Stimulated activated CD4-positive, alpha-beta T cell treated with anti-CD3 and anti-CD28 coated beads, Interleukin-15, amount 100 ng/mL, for 24 hours (primary cell): ENCODE measurements at places on chromosomes 1 and 21.

GRCh38 chr1:53763911-53764310 lies 24.9 kb upstream of the GLIS1 start:
- DNase-seq: no peak

DNA sequence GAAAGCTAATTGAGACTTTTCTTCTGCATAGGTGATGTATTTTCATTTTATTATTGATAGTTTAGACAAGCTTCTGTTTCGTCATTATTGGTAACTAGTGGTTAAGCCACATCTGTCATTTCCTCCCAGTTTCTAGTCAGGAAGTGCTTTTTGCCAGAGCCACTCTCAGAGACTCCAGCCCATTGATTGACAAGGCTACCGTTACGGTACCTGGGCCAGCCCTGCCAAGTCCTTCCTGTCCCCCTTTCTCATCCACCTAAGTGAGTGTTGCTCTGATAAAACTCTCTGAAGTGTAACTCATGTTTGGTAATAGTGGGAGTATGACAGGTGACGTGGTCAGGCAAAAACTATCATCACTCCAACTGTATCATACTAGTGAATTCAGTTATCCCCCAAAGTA lies 29.6 kb upstream of the AGL start:
- DNase-seq: peak; percentile 25

- peak; percentile 36 for DNase-seq
These were observed 532.2 kb downstream of the MATN1 start for GRCh38 chr1:30191154-30191702.

DNA sequence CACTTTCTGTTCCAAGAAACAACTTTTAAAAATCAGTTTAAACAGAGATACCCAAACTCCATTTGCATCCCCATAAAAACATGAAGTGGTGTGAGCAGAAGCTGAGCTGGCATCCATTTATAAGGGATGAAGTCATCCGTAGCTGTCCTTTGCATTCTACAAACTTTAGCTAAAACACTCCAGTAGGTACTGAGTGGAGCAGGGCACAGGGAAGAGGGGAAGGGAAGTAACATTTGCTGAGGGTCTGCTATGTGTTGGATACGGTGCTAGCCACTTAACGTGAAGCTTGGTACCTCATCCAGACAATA lies 32.9 kb downstream of the VWA5B1 start:
- DNase-seq: no peak

- no peak for DNase-seq
These were observed 795 bp upstream of the AHDC1 start for GRCh38 chr1:27604579-27605299.

DNA sequence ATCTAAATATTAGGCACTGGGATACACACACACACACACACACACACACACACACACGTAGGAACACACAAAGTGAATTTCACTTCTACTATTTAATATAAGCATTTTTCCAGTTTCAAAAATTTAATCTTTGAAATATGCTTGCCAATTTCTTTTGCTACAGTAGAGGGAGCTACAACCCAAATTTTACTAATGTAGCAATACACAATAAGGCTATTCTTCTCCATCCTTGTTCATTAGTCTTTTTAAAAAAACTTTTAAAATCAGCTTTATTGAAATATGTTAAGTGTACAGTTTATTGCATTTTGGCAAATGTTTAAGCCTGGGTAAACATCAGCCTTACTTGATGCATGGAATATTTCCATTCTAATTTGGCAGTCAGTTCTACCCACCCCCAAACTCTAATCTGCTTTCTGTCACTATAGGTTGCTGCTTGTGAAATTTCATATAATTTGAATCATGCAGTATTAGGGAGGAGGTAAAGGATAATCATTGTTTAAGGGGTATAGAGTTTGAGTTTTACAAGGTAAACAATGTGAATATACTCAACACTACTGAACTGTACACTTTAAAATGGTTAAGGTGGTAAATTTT lies 93.0 kb upstream of the TENT5C start:
- no peak for DNase-seq

- DNase-seq: no peak
These were observed 21.2 kb upstream of the DIP2A start for GRCh38 chr21:46437511-46437910.

GRCh38 chr1:83883979-83884378 lies 115.0 kb downstream of the TTLL7 start:
- DNase-seq: no peak

DNA sequence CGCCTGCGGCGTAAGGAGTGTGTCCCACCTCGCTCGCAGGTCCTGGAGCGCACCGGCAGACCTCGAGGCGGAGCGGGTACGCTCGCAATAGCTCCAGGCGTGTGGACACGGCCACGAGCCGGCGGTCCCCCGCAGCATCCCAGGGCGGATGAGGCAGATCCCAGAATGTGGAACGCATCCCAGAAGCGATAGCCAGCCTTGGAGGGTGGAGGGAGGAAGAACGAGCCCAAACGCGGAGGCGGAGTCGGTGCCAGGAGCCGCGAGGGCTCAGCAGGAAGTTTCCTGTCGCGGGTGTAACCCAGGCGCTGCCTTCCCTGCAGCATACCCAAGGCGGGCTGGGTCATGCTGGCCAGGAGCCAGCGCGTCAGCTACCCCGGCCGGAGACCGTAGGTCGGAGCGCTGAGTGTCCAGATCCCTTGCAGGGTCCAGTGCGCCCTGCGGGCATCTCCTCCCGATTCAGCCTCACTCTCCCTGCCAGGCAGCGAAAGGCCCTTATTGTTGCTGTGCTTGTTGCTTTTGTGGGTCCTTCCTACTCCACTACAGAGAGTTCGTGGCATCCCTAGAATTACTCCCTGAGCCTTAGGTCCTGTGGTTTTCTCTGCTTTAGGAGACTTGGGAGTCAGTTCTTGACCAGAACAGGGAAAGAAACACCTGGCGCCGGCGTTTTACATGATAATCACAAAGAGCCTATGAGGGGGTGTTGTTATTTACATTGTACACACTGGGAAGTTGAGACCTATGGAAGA lies 27.7 kb downstream of the STYXL2 start:
- peak; percentile 61 for DNase-seq

DNA sequence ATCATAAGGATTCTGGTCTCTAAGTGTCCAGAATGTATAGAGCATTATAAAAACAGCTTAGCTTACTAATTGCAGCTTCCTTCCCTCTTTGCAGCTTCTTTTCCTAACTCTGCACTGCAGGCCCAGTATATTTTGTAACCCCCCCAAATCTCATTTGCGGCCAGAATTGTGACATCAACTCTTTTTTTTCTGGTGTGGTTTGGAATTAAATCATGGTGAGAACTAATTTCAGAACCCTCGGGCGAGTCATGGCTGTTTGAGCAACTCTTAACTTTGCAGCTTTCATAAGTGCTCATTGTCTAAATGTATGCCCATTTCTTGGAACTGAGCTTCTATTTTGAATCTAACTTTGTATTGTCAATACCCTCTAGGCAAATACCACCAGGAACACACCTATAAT lies 187.4 kb downstream of the CYYR1 start:
- no peak for DNase-seq

DNA sequence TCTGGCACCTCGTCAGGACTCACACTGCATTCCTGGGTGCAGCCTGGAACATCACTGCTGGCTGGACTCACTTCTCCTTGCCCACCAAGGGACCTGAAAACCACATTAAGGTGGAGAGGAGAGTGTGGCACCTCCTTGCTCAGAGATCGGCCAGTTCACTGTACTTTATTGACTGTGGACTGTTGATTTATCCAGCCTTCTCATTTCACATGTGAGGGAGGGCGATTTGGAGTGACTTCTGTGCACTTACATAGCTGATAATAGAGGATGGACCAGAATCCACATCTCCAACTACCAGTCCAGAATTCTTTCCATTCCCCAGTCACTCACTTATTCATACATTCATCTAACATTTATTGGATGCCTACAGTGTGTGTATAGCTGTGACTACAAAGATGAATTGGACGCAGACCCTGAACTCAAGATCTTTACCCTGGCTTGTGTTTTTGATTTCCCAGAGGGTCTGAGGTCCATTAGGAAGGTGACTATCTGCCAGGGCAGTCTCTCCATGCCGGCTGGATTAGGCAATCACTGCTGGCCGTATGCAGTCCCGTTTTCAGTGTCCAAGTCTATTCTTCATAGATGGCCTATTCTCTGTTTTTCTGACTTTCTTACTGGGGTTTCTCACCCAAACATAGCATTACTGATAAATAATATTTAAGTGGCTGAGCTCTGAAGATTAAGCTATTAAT lies 233.5 kb upstream of the SGIP1 start:
- no peak for DNase-seq

GRCh38 chr1:59128784-59129227 lies 168.1 kb upstream of the FGGY start:
- no peak for DNase-seq

GRCh38 chr1:12549460-12550349 lies 68.3 kb downstream of the DHRS3 start:
- peak; percentile 55 for DNase-seq

DNA sequence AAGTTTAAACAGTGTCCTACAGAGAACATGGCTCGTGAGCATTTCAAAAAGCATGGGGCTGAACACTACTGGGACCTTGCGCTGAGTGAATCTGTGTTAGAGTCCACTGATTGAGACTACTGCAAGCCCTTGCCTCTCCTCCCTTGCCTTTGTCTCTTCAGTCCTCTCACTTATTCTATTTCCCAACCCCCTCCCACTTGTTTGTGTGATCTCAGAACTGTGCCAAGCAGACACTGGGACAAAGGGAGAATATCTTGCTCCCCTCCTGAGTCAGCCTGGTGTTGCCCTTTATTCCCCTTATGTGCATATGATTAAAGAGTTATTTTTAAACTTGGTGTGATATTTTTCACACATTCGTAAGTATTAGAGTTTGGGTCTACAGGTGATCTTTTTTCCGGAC lies 11.1 kb upstream of the RPRD2 start:
- no peak for DNase-seq

GRCh38 chr1:44275991-44276405 lies 62.7 kb downstream of the DMAP1 start:
- DNase-seq: no peak

GRCh38 chr1:94020764-94021579 lies 100.0 kb downstream of the ABCA4 start:
- DNase-seq: no peak

- DNase-seq: no peak
These were observed 26.6 kb downstream of the FAM89A start for GRCh38 chr1:231013391-231014015.

- no peak for DNase-seq
These were observed 226.4 kb downstream of the ZP4 start for GRCh38 chr1:237664348-237664747.

DNA sequence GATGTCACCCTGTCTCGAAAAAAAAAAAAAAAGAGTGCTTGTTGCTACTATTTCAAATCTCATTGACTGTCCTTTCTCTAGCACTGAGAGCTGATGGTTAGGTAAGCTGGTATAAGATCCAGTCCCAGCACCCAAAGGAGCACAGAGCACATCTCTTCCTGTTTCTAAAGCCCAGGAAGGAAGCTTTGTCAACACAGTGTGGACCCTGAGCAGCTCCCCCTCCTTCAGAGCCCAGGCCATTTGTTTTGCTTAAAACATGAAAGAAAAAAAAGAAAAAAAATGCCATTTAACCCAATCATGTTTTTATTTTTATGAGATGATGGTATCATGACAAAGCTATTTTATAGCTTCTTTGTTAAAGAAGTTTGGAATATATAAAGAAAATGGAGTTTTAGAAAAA lies 184.1 kb upstream of the DUSP10 start:
- no peak for DNase-seq

GRCh38 chr1:199009447-199009846 lies 370.6 kb downstream of the PTPRC start:
- no peak for DNase-seq

DNA sequence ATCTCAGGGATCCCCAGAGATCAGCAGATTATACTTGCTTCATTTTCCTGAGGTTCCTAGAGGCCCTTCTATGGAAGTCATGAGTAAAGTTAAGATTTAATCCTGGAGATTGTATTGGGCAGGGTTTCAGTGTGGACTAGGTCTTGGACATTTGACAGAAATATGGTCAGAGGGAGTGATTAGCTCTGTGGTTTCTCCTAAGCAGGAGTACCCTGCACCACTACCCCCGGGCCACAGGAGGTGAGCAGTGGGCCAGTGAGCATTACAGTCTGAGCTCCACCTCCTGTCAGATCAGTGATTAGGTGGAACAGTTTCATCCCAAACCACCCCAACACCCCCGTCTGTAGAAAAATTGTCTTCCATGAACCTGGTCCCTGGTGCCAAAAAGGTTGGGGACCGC lies 43.2 kb downstream of the PHACTR4 start:
- no peak for DNase-seq

DNA sequence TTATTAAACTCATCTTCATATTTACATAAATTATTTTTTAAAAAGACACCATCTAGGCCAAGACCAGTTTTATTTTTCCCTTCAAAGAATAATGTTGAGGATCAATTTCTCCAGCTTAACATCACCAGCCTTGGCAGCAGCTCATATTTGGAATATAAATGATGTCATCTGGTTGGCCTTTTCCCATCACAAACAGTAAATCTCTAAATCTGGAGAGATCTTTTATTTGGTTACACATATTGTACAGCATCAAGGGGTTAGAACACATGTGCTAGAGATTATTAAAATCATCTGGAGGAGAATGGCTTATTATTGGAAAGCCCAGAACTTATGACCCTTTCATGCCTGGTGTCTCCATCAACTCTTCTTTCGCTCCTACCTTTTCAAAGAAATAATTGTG lies 508.8 kb downstream of the PLPP3 start:
- DNase-seq: no peak
